DMS 273 treated with DMSO at 0.1 percent for 48 hours (cell line): ENCODE measurements at places on chromosomes 2 and 18.

GRCh38 chr2:47310801-47311560 lies 92.0 kb upstream of the MSH2 start:
- no peak for DNase-seq

GRCh38 chr2:120305937-120306490 lies 39.9 kb upstream of the INHBB start:
- no peak for DNase-seq

- DNase-seq = no peak
Observed at GRCh38 chr18:28115149-28115550, 61.8 kb downstream of the CDH2 start.

DNA sequence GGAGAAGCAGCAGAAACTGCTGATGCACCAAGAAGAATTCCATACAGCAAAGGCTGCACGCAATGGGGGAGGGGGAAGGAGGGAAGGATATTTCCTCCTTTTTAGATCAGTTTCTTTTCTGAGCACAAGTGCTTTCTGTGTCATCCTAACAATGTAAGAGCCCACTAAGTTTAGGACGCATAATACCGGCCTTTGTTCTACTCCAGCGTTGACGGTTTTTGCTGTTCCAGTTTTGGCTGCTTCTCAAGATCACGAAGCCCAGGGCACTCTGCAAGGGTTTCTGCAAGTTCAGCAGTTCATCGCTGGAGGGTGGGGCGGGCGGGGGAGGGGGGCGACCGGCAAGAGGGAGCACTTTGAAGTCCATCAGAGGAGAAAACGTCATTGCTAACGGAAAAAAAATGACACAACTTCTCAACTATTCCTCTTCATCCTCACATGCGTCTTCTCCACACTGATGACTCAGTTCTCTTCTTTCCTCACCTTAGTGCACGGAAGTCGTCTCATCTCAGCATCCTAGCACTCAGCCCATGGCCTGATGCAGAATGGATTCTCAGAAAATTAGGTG lies 8.7 kb downstream of the FAM178B start:
- DNase-seq = no peak

- DNase-seq = no peak
Observed at GRCh38 chr2:950080-950966, at the start of gene SNTG2. Gene SNTG2, plus strand, starts transcription at chr2:950849. Its CDS starts 148 bp downstream, at chr2:950997.

GRCh38 chr18:58558471-58558870 lies 70.4 kb downstream of the ALPK2 start:
- DNase-seq = no peak

GRCh38 chr2:184030989-184031388 lies 567.3 kb upstream of the ZNF804A start:
- no peak for DNase-seq

DNA sequence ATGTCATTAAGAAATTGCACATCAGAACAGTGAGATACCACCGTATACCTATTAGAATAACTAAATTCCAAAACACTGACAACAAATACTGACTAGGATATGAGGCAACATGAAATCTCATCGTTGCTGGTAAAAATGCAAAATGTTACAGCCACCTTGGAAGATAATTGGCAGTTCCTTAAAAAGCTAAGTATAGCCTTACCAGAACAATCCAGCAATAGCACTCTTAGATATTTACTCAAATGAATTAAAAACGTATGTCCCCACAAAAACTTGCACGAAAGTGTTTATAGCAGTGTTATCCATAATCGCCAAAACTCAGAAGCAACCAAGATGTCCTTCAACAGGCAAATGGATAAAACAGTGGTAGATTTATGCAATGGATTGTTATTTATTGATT lies 241.7 kb downstream of the EPHA4 start:
- DNase-seq = no peak

DNA sequence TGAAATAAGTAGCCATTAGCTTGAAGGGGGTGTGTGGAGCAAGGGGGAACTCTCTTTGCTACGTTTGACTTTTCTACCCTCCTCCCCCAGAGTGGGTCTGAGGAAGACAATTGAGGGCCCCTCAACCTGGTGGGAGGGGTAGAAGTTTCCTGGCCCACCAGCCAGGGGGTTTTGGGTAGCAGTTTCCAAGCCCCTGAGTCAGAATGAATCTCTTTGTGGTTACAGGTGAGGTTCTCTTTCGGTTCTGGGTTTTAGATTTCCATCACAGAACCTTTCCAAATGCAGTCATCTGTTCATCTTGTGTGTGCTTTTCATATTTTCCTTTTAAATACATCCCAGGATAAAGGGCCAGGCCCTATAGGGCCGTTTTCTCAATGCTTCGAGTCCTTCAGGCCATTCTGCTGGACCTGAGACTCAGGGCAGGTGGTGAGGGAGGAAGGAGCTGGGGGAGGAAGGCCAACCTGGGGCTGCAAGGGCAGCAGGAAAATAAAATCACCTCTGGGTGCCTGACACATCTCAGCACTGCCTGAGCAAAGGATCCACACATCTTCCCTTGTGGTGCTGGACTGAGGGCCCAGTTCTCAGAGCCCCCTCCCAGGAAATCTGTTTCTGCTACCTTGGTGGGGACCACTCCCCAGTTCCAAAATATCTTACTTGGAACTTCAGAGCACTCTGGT lies 4.7 kb downstream of the LBH start:
- no peak for DNase-seq

DNA sequence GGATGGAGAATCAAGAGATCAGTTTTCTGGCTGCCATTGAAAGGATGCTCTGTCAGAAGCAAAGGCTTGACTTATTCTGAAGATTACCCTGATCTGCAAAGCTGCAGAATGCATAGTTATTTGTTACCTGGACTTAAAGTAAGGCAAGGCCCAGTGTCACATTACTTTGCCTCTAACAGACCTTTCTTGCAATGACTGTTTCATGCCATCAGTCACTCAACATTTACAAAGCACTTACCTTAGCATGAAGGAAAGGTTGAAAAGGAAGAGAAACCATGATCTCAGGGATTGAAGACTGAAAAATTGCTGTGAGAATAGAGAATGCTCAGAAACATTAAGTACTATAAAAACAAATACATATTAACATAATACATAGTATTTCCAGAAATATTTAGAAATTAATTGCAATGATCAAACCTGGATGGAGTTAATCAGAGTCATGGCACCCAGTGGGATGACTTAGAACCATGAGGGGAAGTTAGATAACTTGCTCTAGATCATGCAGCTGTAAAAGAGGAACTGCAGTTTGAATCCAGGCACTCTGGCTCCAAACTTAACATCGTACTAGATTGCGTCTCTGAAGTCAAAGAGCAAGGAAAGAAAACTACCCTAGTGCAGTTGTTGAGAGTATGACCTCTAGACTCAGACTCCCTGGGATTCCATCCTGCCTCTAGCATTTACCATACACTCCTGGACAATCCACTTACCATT lies 26.5 kb upstream of the FAM117B start:
- DNase-seq = no peak
